Cerebellar nuclear complex (tissue), 1 donor: ENCODE measurements at places on chromosomes 5 and 9.

- no peak for DNase-seq
These were observed 41.9 kb downstream of the LAMC3 start for GRCh38 chr9:131050831-131051230.

DNA sequence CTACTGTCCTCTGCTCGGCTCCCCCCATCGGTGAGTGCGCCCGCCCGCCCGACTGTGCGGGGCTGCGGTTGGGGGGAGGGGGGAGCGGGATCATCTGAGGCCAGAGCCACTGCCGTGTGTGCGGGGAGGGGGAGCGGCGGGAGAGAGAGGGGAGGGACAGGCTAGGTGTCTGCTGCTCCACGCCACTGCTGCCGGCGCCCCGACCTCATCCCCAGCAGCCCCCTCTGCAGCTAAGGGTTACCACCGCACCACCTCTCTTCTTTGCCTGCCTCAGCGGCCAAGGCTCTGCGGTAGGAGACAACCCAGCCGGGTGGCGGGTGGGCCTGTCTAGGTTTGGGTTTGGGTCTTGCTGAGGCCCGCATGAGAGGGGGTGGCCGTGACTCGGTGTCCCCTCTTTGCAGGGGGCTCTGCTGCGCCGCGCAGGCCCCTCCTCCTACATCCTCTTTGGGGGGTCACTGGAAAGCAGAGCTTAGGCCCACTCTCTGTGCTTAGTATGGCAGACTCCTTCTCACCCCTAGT lies 670 bp upstream of the PURA start:
- no peak for DNase-seq

DNA sequence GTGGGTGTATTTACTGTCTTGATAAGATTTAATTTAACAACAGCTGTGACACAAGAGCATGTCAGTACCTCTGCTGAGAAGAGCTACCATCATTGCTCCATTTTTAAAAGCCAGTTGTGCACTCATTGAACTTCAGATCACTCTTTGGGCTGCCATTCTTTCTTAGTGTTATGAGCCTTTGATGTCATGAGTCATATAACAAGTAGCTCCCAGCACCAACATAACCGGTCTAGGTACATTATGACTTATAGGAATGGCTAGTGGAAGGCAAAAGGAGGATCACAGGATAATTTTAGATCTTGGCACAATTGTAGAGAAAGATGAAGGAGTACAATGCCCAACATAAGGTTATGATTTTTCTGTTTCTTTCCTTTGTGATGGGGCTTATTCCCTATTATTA lies 170.8 kb upstream of the FBN2 start:
- no peak for DNase-seq

DNA sequence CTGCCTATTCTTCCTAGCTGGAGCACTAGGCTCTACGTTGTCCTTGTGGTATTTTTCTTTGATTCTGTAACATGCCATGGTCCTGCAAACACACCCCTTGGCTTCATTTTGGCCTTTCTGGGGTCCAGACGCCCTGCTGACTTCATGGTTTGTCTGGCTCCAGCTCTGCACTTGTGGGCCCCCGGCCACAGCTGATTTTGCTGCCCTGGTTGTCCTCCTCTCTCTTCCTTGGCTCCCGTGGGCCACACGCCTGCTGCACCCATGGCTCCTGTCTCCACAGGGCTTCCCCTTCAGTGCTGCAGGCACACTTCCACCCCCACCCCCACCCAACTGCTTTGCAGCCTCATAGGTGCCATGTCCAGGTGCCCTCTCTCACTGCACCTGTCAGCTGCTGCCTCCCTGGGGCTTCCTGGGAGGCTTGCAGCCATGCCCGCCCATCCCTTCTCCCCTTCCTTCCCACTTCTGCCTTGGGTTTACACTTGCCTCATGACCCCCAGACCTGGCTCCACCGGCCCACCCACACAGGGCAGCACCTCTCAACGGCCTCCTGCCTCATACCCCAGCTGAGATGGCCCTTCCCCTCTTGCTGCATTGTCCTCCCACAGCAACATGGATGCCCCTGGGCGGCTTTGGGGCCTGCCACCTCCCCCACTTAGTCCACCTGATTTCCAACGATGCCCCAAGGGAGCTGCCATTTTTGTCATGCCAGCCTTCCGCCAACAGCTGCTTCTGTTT lies 25.6 kb downstream of the SLC6A3 start:
- DNase-seq, result no peak

DNA sequence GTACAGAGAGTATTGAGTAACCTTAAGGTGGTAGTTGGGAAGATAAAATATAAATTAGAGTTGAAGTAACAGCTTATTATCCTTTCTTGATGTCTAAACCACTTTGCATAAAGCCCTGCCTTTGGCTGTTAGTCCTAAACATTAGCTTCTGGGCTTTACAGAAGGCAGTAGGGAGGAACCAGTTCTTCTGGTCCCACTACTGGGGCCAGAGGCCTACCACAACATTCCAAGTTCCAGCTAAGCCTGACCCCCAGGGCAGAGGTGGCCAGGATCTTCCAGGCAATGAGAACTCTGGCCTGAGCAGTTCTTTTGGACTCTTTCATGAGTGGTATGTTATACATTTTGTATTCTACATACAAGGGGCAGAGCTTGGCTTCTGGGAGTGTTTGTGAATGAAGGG lies 26.1 kb downstream of the DNAI1 start:
- DNase-seq, result no peak

DNA sequence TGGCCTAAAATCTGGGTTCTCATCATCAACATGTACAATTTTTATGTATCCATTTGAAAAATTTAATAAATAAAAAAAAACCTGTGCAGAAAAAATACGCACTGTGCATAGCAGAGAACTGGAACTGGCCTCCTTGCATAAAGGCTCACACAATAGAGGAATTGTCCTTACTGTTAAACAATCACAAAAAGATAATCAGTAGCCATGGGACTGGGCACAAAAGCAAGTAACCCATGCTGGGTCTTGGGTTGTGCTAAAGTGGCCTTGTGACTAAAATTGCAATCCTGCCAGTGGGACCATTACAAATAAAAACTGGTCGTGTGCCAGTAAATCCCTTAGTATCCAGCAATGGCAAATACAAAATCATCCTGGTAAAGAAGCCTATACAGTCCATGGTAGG lies 1646.6 kb downstream of the MAT2B start:
- no peak for DNase-seq

DNA sequence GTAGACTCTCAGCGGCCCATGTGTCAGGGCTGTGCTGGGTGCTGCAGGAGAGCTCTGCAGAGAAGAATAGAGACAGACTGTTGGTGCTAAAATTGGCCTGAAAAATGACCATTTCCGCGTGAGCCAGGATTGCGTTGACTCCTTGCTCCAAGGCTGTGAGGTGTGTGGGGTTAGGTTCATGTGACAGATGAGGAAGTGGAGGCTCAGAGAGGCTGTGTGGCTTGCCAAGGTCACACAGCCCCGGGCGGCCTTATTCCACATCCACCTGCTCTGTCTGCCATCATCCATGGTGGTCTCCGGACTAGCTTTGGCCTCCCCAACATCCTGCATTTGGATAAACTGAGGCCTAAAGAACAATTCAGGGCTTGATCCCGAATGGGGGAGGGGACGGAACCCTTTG lies 15.2 kb downstream of the NEK6 start:
- DNase-seq, result no peak
